ENCODE measurements at places on chromosomes 6 and 20.

DNA sequence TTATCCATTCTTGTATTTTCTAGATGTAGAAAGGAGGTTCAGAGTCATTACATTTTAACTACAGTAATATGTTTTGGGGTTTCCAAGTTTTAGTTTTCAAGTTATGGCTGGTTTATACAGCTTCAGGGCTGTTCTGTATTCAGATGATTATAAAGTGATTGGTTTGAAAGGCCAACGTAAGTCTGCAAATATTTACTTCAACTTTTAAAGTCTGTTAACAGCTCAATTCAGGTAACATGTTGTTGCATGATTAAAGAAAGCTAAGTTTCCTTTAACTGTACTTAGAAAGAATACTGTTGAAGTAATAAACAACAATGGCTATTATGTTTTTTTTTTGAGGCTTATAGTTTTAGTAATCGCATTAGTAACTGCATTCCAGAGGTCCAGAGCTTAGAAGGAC lies 22.8 kb upstream of the GCLC start:
- DNase-seq = no peak

- DNase-seq = no peak
Observed at GRCh38 chr20:36098364-36098763, 56.2 kb upstream of the EPB41L1 start.

GRCh38 chr6:151096691-151097606 lies 142.8 kb upstream of the AKAP12 start:
- no peak for DNase-seq

GRCh38 chr20:59567585-59568508 lies 36.5 kb upstream of the PHACTR3 start:
- DNase-seq = no peak

DNA sequence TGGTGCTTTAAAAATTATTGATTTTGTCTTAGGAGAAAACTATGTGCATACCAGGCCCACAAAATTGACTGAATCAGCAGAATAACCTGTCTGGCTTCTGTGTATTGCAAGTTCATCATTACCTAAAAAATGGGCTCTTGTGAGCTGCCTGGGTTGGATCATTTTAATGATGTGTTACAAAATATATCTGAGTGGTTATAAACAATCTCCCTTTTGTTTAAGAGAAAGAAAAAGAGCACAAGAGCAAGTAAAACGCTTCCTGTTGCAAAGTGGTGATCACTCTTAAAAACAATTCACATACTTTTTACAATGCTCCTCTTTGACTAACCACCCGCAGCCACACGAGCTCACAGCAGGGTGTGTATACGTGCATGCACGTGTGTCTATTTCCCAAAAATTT lies 335.1 kb downstream of the HDGFL1 start:
- DNase-seq = no peak

DNA sequence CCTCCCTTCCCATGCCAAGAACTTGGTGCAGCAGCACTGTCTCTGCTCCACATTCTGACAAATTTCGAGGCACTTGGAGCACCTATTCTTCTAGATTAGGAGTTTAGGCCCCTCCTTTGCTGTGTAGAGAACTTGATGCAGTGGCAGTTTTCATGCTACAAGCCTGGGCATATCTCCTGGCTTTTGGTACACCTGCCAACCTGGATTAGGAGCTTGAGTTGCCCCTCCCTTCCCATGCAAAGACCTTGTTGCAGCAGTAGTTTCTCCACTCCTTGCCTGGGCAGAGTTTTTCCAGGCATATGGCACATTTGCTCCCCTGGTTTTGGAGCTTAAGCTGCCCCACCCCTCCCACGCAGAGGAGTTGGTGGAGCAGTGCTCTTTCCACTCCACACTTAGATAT lies 956.1 kb downstream of the EYS start:
- no peak for DNase-seq

DNA sequence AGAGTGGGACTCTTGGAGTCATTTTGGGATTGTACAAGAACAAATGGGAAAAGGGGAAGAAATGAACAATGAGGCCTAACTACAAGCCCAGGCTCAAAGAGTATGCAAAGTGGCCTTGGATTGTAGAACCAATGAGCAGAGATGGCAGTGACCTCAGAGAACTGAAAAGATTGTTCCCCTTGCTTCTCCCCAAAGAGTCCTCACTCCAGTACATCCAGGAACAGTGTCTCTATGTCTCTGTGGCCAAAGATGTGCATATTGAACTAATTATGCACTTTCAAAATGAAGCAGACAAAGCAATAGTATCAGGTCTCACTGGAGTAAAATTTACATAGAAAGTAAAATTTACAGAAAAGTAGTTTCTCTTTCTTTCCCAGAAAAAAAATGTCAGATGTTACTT lies 81.0 kb downstream of the SMLR1 start:
- DNase-seq = no peak

DNA sequence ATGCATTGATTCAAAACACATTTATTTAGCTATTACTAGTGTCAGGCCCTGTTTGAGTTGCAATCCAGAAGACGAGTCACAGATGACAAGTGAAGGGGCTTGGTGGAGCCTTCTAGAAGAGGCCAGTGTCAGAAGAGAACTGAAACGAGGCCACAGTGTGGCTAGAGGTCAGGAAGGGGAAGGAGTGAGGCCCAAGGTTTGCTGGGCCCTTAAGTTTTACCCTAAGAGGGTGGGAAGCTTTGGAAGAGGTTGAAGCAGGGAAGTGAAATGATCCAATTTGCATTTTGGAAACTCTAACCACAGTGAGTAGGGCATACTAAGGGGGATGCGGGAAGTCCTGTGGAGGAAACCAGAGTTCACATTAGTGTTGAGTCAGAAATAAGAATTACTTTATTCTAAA lies 25.0 kb downstream of the TTK start:
- no peak for DNase-seq

DNA sequence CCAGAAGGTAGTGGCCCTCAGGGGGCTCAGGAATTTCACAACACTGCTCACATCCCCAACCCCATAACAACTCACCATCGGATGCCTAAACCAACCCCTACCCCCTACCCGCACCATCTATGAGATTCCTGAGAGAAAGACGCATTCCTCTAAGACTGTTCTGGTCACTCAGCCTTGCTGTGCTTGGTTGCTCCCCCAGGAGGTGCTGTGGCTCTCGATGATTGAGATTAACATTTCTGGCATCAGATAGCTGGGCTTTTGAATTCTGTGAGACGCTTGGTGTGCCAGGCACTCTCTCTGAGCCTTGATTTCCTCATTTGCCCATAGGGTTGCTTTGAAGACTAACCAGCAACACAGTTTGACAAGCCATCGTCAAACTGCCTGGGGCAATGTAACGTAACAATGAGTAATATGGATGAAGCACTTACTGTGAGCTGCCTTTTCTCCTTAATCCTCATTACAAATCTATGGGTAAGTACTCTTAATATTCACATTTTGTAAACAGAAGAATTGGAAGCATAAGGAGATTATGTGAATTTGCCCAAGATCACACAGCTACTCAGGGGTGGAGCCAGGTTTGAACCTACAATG lies 978 bp downstream of the WFDC6 start:
- DNase-seq = no peak

DNA sequence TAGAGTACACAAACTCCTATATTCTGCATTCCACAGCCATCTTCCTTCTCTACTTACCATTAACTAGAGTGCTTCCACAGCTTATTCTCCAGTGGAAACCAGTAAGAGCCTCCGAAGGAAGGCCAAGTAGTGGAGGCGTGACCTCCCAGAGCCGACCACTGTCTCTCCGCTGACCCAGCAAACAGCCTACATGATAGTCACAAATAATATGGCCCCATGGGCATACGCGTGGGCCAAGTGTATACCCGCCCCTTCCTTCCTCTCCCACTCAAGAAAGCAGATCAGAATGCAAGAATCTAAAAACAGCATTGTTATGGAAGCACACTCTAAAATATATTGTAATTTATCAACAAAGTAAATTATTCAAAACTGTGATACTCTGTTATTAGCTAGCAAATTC lies 526.6 kb upstream of the JARID2 start:
- no peak for DNase-seq

DNA sequence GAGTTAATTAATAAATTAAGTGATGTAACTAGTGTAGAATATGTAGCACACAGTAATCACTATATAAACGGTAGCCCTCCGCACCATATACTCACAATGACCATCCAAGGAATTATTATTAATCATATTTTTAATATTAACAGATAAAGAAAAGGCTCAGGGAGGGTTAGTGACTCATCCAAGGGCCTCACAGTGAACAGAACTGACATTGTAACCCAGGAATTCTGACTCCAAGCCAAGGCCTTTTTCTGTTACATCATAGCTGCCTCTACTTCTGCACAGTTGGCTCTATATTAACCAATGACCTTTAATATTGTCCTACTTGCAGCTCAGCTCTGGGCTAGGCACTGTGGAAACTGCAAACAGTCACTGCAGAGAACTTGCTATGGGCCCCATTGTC lies 117.5 kb upstream of the SIRPG start:
- DNase-seq = no peak

GRCh38 chr20:34514897-34515483 lies 1.2 kb upstream of the DYNLRB1 start:
- DNase-seq = no peak

GRCh38 chr6:154319231-154319858 lies 37.3 kb downstream of the IPCEF1 start:
- no peak for DNase-seq

DNA sequence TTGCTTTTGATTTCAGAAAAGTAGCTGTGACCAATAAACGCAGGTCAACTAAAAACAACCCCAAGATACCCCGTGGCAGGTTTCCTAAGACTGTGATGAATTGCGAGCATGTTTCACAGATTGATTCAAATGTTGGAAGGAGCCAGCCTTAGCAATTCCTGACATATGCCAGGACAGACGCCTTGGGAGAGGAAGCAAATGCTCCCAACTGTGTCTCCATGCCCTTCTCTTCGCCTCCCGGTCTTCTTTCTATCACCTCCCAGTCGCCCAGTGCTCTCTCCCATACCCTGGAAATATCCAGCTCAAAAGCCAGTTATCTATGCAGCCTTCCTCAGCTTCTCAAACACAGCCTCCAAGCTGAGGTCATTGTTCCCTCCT lies 32.0 kb downstream of the KIAA0319 start:
- no peak for DNase-seq

DNA sequence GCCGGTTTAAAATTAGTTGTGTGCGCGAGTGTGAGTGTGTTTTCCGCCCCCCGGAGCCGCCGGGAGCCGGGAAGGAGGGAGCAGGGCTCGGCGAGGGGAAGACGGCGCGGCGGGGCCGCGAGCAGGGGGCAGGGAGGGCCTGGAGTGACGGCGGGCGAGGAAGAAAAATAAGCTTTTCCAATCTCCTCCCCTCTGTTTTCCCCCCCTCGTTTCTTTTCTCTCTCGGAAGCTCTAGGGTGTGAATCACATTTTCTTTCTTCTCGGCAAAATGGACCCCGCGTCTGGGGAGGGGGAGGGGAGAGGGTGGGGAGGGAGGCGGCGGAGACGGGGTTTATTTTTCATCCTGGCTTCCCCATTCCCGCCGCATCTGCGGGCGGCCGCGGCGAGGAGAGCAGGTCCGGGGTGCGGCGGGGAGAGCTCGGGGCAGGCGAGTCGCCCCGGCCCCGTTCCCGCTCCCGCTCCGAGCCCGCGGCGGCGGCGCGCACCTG lies 881 bp downstream of the BICRAL start:
- peak; percentile 61 for DNase-seq

DNA sequence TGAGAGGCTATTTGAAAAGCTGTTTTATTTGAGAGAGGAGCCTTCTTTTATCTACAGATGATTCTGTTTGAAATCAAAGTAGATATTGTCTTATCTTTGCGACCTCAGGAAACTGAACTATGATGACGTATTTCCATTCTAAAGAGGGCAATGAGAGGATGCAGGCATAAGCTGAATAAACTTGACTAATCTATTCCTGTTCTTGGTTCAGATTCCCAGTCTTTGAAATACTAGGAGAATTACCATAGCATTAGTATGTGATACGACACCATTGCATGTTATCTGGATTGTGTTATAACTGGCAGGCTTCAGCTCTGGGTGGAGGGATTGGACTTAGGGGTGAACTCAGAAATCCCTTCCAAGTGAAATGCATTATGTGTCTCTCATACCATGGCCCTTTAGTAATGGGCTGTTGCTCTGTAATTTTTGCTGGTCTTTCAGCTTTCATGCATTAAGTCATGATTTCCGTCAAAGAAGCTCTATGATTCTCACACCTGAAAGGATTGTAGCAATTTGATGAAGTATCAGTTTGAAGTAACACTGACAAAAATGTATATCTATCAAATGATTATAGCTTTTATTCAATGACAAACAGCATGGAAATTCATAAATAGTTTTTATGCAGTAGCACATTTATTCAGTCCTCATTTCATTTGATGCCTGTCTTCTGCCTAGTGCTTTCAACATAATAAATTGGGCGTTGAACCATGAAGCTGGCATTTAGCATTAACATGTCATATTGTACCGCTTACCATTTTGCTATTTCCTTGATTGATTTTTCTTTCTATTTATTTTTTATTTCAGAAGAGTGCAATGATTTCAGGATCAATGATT lies 138.4 kb upstream of the SPACA1 start:
- no peak for DNase-seq

DNA sequence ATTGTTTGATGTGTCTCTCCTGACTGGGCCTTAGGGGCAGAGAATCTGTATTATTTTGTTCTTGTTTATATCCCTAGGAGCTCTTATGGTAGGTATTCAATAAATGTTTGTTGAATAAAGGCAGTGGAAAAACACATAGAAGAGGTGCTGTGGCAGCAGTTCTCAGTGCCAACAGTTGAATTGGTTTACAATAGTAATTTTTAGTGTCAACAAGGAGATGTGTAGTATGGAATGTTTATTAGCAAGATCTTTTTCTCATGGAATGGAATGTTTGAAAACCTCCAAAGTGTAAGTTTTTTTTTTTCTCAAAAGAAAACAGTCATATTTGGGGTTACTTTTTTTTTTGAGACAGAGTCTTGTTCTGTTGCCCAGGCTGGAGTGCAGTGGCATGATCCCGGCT lies 28.0 kb downstream of the ASXL1 start:
- no peak for DNase-seq

Data from stimulated activated CD8-positive, alpha-beta memory T cell treated with anti-CD3 and anti-CD28 coated beads, Interleukin-7, amount 100 ng/mL, for 1 hour (primary cell).